ENCODE measurements at places on chromosomes 12 and 14. TPM values are rescaled to one million over a fixed set of nuclear protein-coding genes. Genes with fewer than 3 reads are reported as not detected.

- no peak for DNase-seq
These were observed 488.0 kb upstream of the RGS6 start for GRCh38 chr14:71444030-71444822.

DNA sequence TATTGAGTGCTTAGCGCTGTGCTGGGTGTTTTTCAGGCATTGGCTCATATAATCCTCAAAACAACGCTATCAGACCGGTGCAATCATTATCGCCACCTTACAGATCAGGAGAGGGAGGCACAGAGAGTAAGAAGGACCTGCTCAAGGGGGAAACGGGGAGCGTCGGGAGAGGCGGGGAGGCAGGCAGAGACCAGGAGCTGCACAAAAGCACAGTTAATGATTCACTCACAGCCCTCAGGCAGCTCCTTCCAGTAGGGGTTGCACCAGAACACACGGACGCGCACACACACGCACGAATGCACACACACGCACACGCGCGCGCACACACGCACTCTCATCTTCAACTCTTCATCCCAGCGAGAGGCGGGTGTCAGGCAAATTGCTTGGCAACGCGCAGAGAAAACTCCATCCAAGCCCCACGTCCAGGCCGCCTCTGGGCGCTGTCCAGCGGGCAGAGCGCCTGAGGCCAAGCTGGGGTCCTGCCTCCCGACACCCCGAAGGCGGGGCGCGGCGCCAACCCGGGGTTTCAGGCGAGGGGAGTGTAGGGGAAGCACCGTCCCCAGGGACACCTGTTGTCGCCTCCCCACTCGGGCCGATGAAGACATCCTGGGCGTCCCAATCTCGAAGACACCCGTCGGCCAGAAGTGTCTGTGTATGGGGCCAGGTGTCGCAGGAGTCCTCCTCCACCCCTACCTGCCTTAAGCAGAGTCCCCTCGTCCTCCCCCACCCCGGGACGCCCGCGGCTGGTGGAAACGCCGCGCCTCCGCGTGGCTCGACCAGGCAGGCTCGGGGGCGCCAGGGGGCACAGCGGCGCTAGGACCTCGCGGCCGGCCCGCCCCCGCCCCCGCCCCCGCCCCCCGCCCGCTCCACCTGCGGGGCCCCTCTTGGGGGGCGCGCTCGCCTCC is 35.5 kb upstream of the STON2 start:
- peak; percentile 57 for DNase-seq

- DNase-seq: no peak
These were observed 17.5 kb downstream of the CAMKK2 start for GRCh38 chr12:121279071-121279375.

Gene ACRBP
- total RNA-seq: 0.77 TPM

Gene OR6J1
- total RNA-seq: not detected

DNA sequence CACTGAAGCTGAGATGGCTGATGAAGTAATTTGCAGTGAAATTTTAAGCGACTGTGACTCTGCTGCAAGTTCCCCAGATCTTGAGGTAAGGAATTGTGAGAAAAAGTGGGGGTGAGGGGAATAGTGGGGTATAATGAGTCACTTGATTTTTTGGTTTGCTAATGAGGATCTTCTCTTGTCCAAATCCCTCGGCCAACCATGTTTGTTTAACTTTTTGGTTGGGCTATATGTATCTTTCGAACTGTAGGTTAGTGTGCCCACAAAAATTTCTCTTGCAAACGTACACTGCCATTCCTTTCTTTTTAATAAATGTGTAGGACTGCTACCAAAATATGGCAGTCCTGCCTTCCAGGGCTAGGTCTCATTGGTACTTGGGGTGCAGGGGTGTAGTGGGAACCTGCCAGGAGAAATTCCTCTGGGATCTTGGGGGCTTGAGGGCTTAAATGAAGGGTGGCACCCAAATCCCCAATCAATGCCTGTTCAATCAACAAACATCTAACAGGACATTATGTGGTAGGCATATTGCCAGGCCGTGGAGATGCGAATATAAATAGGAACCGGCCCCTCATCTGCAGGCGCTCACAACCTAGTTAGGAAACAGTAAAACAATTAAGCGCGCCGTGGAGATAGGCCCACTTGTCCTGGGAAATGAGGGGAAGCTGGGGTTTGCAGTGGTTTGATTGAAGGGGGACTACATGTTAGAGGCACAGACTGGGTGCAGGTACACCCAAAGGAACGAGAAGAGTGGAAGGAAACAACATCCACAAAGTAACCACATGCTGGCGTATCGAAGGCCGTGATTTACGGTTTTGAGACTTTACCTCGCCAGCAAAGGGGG is 1.3 kb upstream of the PABPN1 start:
- no peak for DNase-seq

Gene SAMD15
- 1.2 TPM for total RNA-seq

Gene PTPRQ
- 0.07 TPM for total RNA-seq

GRCh38 chr12:50579757-50580267 is 75.0 kb downstream of the DIP2B start:
- peak; percentile 82 for DNase-seq

- DNase-seq: peak; percentile 78
These were observed 147.8 kb upstream of the ATP2B1 start for GRCh38 chr12:89856431-89856830.

DNA sequence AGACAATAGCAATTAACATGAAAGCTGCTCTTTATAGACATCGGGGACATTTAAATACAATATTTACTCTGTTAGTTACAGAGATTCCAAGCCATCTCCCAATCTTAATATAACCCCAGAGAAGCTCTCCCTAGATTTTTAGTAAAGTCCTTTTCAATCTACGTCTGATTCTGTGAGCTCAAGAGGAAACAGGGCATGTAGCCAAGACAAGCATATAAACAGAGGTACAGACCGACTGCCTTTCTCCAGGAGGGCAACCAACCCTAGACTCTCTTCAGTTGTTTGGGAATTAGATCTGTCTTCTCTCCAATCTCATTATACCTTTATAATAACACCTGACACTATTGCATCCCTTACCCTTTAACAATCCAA is 57.4 kb downstream of the TMTC1 start:
- DNase-seq: no peak

- no peak for DNase-seq
These were observed 98.8 kb downstream of the DICER1 start for GRCh38 chr14:95058491-95058890.

DNA sequence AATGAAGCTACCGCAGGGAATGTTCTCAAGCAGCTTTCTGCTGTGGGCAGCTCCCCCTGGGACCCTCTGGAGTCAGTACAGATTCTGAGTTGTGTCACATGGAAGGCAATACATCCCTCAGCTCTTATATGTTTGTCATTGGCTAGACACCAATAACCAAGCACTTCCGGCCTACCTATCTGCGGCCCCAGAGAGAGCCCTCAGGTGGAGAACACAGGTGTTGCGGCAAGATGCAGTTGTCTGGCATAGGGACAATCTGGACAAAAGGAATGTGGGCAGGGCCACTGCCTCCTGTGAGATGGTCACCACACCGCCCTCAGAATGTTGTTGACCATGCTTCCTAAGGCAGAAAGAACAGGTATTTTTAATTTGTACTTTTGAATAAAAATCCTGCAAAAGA is 118.7 kb downstream of the BRMS1L start:
- peak; percentile 64 for DNase-seq

DNA sequence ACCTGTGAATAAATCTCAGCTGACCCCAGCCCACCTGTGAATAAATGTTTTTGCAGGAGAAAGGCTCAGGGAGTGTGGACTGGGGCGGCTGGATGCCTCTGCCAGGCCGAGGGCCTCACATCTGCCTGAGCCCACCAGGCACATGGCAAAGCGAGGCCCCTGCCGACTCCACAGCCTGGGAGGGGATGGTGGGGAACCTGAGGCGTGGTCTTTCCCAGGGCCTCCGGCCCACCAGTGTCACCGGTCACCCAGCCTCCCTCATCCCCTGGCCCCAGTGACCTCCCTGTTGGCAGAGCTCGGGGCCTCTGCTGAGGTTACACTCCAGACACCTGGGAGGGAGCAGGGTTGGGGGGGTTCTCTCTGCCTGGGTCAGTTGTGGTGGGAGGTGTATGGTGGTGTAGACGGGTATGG is 8.2 kb downstream of the NOC4L start:
- DNase-seq: no peak

Gene SLC17A8
- not detected for total RNA-seq

DNA sequence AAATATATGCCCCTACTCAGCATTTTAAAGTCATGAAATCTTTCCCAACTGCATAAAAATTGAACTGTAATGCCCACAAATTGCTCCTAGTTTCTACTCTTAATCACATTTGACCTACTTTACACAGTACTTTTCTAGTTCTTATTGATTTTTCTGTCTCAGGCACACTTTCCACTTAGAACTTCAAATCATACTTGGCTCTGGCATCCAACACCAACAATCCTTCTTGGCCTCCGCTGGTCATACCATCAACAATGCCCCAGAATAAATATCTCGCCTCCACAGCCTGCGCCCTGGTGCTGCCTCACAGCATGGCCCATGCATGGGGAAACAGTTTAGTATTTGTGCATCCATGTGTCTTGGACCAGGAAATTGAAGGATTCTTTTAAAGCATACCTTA is 107.5 kb upstream of the SYT10 start:
- DNase-seq: no peak

Gene GALNT8
- not detected for total RNA-seq

DNA sequence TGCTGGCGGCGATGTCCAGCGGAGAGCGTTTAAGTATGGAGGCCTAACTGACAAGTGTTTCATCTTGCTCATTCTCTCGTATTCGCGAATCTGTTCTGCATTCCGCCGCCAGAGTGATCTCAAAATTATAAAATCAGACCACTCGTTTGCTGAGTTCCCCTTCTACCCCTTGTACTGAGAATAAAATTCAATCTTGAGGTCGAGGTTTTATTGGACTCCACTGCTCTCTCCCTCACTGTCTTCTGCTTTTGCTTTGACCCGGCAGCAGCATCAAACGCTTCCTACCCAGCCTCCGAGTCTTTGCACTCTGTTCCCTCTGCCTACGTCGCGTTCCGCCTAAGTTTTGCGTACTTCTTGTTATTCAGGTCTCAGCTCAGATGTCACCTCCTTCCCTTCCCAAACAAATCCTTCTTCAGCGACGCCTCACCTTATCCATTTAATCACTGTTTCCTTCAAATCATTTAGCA is 462 bp downstream of the KNTC1 start:
- peak; percentile 47 for DNase-seq

Gene KRT86
- 1.2 TPM for total RNA-seq

GRCh38 chr12:38516418-38516817 is 199.8 kb downstream of the ALG10B start:
- DNase-seq: no peak

Gene BATF
- not detected for total RNA-seq

DNA sequence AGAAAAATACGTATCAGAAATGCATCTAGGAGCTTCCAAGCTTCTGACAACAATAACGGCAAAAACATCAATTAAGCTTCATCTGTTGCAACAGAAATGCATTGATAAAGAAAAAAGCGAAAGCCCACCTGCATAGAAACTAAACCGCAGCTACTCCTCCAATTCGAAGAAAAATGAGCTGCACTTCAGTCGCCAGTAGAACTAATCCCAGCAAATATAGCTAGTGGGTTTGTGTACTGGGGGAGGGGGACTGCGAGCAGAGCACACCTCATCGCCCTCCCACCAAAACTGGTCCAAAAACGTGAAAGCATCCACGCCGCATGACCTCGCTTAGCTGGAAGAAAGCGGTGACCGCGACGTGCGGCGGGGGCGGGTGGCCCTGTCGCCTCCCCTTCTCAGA is 1.2 kb downstream of the SLC35F4 start:
- no peak for DNase-seq

DNA sequence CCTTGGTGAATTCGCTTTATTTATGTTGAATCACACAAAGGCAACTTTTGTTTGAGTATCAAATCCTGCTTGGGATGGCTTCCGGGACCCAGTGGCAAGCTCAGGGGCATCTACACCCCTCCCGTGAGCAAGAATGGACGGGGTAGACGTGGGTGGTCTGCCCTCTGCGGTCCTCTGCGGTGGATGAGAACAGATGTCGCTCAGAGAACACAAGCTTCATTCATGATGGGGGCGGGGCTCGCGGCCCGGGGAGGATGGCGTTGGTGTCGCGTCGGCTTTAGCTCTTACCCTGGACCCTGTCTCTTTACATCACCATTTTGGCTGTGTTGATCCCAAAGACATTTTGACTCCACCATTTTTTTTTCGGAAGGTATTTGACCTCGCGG is 158.5 kb upstream of the RTL1 start:
- DNase-seq: no peak

GRCh38 chr12:62861586-62861985 is 73.4 kb downstream of the PPM1H start:
- DNase-seq: no peak

- DNase-seq: no peak
These were observed 86.8 kb upstream of the PARP11 start for GRCh38 chr12:3959799-3960560.

DNA sequence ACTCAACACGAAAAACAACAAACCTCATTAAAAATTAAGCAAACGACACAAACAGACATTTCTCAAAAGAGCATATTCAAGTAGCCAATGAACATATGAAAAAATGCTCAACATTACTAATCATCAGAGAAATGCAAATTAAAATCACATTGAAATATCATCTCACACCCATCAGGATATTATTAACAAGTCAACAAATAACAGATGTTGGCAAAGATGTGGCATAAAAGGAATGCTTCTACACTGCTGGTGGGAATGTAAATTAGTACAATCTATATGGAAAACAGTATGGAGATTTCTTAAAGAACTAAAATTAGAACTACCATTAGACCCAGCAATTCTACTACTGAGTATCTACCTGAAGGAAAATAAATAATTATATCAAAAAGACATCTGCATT is 182.2 kb downstream of the KITLG start:
- no peak for DNase-seq

DNA sequence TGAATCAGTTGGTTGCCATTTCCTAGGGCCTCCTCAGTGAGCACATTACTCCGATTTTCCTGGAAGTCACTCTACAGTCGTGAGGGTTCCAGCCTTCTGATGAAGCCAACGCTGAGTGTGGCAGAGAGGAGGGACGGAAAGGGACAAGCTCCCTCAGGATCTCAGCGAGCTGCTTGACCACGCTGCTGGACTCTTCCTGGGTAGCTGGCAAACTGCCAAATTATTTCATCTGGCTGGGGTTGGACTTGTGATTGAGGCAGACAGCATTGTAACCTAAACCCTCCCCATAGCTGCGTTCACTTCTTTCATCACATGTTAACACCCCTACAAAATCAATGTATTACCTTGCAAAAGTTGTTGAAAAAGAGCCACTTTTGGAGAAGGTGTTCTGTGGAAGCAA is 69.6 kb upstream of the CHST11 start:
- DNase-seq: no peak

All from PC-3 (cell line).